Stimulated activated CD8-positive, alpha-beta memory T cell treated with anti-CD3 and anti-CD28 coated beads, Interleukin-7, amount 100 ng/mL, for 24 hours (primary cell): ENCODE measurements at places on chromosomes 3 and 15.

- no peak for DNase-seq
Observed at GRCh38 chr15:31727612-31728011, 302.7 kb upstream of the CHRNA7 start.

DNA sequence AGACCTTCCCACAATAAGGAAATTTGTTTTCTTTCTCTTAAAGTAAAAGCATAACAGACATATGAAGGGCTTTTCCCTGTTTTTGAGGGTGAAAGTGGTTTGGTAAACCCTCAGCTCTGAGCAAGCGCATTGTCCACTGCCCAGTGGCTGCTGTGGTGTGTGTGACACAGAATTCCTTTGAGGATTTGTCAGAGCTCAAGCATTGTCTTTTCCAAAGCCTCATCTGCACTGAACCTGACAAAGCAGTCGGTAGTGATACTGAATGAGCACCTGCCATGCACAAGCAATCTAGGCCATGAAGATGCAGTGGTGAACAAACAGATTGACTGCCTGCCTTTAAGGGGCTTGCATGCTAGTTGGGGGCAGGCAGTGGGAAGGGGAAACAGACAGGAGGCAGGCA is 128.3 kb downstream of the PLCL2 start:
- no peak for DNase-seq

DNA sequence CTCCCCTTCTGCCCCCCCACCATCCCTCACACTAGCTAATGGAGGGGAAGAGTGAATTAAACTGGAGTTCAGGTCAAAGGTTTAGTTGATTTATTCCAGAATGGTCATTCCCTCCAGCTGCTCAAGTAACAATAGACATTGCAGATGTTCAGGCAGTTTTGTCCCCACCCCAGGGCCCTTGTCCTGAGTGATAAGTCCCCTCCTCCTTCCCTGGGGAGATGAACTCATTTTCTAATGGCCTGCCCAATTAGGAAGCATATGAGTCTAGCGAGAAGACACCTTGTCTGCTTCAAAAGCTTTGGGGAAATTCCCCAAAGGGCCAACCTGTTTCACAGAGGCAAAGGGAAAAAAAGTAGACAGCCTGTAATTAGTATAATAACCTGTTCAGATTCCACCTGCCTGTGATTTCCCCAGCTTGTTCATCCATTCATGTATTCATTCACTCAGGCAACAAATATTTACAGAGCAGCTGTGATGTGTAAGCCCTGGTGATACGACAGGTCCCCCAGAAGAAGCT is 165.3 kb downstream of the SHQ1 start:
- DNase-seq: no peak

DNA sequence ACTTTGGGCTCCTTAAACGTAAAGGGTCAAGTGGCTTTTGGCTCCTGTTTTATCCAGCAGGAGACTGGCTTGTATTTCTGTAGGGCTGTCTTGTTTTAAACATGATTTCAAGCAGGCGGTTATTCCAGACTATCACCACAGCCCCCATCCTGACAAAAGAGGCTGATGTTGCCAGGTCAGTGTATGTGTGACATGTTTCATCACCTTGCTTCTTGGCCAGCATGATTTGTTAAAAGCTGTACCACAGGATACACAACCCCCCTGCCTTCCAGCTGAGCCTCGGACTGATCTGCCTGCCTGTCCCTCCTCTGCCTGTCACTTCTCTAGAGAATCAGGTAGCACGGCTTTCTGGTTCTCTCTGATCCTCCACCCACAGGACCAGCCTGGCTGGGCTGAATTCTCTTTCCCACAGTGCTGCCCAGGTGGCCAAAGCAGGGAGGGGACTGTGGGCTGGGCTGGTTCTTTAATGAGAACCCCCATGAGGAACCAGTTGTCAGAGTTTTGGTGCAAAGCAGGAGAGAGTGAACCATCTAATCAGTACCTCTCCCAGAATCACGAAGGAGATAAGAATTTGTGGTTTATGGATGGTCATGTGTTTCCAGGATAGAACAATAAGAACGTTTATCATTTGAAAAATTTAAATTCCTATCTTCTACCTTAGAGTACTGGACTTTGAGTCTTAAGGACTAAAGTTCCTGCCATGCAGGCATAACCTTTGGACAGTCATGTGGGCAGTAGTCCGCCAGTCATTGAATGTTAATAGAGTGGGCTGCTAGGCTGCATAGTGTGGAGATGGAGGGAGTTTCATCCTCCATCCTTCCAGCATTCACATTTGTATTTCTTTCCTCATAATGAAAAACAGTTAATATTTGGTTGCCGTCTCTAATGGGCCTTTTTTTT is 8.8 kb downstream of the ABHD6 start:
- DNase-seq: no peak

DNA sequence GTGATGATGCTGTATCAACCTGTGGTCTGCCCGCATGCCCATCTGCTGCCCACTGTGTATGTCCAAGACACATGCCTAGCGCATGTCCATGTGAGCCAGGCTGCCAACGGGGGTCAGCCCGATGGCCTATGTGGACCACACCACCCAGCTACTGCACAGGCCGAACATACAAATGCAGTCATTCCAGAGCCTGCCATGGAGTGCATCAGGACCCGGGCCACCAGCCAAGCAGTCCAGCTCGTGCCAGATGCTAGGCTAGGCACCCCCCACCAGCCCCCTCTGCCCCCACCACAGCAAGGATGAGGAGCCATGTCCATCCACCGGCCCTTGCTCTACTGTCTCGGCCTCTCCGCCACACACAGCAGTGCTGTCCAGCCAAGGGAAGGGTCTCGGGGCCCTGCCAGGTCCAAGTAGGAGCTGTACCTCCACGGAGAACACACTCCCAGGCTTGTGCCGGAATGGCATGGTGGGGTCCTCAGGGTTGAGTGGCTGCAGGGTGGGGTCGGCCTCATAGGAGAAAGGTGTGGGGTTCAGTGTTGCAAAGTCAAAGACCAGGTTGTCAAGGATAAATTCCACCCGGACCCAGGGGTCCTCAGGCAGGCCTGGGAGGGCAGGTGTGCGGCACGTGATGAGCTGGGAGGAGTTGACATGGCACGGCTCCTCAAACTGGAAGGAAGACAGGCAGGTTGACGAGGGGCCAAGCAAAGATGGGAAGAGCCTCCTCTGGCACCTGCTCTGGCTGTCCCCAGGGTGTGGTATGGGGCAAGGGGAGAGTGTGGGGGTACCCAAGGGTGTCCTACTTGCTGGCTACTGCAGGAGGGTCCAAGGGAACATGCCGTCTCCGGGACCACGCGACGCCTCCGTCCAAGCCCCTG is 15.3 kb downstream of the PLXNB1 start:
- no peak for DNase-seq

GRCh38 chr3:128273109-128273840 is 120.0 kb downstream of the EEFSEC start:
- no peak for DNase-seq

DNA sequence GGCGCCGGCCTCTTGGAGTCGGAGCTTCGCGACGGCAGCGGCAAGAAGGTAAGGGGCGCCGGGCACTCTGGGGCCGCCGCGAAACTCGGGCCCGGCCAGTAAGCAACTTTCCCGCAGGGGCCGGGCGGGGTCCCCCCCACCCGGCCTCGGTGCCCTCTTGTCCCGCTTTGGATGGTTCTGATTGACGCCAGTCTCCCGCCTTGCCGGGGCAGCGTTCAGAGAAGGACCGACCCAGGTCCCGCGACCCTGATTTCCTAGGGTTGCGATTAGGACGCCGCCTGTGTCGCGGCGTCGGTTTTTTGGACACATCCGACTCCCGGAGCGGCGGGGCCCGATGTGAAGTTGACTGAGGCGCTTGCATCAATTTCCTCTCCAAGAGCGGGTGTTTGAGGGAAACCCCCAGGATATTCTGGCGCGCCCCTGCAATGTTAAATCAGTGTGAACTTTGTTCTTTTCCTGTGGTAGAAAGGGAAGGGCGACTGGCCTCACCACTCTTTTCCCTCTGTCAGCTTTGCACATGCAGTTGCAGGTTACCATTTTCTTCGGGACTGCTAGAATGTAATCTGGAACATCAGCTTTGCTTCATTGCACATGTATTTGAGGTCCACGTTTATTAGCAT is 755 bp downstream of the PDE8A start:
- DNase-seq: no peak

DNA sequence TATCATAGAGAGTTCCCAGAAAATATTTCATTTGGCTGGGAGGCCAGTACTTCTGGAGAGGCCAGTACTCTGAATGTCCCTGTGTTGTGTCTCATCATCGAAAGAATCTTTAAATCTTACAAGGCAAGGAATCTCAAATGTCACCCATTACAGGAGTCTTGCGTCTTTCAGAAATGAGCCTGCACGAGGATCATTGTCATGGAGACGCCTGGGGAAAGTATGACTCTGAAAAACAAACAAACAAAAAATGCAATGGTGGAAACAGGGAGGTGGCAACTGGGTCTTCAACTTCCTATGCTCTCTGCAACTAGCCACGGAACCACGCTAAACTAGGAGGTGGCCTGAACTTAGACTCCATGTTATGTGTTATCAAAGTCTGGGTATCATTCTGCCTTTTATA is 804.6 kb downstream of the EPHA3 start:
- no peak for DNase-seq

- no peak for DNase-seq
Observed at GRCh38 chr3:58055314-58055713, 47.1 kb downstream of the FLNB start.

DNA sequence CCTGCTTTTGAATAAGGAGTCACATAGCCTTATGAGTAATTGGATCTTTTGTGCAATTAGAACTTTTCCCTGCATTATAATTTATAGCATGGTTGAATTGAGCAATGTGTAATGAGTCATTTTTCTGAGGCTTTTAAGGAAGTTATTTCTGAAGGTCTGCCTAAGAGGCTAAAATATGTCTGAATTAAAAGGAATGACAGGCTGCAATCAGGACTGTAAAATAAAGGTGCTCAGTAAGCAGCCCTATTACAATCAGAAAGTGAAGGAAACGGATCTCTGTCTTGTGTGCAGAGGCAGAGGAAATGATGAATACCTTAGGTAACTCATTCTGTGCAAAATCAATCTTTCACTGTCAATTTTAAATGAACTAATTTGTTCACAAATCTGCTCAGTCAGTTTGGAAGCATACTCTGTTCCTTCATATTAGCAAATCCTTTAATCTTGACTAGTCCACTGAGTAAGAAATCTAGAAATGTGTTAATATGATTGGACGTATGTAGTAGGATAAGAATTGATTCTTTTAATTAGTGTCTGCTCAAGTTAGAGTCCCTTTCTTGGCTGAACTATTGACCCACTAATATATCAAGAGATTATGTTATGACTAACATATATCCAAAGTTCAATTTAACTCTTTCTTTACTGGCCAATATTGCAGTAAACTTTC is 290.1 kb downstream of the ZIC1 start:
- DNase-seq: no peak

- DNase-seq: no peak
Observed at GRCh38 chr15:25883463-25884259, 20.5 kb upstream of the ATP10A start.

GRCh38 chr3:25171897-25172296 is 256.2 kb upstream of the RARB start:
- DNase-seq: no peak

DNA sequence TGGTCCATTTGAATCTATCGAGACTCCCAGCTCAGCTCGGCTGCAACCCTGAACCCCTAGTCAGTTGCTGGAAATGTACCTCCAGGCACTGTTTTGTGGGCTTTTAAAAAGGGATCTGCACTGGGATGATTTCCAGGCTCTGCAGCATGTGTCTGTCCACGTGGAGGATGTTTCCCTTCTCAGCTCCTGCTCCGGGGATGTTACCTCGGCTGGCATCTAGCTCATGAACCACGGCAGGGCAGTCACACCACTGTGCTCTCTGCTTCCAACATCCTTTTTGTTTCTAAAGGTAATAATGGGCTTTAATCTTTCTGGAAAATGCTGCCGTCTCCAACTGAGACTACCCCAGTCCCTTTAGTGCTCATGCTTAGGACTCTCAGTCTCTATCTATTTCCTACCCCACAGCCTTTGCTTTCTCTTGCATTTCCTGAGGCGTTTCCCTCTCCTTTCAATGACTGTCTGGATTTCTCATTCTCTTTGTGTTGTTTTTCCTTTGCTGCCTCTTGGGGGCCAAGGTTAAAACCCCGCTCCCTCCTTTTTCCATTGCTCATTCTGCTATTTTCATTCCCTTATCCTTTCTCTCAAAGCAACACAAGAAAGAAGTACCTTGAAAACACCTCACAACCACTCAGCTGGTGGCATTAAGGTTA is 42.9 kb upstream of the AKAP13 start:
- DNase-seq: no peak

GRCh38 chr3:150830094-150830681 is 67.2 kb upstream of the SIAH2 start:
- no peak for DNase-seq

- DNase-seq: no peak
Observed at GRCh38 chr3:23330568-23330967, 127.4 kb downstream of the UBE2E2 start.

DNA sequence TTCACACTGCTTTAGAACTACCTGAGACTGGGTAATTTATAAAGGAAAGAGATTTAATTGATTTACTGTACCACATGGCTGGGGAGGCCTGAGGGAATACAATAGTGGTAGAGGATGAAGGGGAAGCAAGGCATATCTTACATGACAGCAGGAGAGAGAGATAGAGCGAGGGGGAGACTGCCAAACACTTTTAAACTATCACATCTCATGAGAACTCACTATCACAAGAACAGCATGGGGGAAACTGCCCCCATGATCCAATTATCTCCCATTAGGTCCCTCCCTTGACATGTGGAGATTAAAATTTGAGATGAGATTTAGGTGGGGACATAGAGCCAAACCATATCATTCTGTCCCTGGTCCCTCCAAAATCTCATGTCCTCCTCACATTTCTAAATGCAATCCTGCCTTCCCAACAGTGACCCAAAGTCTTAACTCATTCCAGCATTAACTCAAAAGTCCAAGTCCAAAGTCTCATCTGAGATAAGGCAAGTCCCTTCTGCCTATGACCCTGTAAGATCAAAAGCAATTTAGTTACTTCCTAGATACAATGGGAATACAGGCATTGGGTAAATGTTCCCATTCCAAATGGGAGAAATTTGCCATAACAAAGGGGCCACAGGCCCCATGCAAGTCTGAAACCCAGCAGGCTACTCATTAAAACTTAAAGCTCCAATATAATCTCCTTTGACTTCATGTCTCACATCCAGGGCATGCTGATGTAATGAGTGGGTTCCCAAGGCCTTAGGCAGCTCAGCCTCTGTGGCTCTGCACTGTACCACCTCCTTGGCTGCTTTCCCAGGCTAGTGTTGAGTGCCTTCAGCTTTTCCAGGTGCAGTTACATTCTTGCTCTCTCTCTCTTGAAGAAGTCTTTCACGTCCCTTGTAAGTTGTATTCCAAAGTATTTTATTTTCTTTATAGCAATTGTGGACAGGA is 481.7 kb upstream of the TGFBR2 start:
- no peak for DNase-seq

DNA sequence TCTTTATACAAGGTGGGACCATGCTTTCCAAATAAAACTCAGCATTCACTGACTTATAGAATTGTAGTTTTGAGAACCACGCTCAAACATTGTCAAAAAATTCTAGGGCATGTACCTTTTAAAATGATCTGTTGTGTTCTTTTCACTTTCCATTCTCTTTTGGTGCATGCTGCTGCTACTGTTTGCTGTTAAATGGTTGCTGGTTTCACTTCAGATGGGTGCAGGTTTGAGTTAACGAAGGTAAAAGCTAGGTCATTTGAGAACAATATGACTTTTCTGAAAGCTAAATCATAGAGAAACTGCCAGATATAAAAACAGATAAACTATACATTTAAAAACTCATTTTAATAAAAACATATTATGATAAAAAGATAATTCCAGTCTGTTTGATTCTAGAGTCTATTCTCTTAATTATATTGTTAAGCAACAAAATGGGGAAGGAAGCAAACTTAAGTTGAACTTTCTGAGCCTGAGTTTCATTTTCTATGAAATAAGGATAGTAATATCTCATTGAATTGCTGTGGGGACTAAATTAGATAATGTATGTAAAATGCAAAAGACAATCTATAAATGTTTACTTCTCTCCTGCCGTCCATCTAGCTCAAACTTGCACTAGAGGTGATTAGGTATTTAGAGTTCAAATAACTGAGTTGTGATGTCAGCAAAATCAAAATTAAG is 82.4 kb downstream of the OXSM start:
- DNase-seq: no peak
